Stimulated activated CD4-positive, alpha-beta T cell treated with anti-CD3 and anti-CD28 coated beads, Interleukin-15, amount 100 ng/mL, for 1 hour (primary cell): ENCODE measurements at places on chromosomes 6 and 20.

DNA sequence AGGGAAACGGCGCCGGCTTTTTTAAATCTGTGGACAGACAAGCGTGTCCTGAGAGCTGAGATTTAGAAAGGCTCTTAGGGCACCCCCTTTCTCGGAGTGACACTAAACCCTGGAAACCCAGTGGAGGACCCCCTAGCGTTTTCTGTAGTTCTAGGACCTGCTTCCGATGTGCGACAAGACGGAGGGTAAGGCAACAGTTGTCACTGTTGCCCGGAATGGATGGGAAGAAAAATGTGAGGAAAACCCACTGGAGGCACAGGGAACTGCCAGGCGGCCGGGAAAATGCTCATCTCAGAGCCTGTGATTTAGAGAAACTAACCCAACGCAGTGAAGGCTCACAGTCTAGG, 551 bp upstream of the ATP5F1E start:
- DNase-seq: no peak

GRCh38 chr20:38427655-38428023, 7.5 kb downstream of the SNHG17 start:
- DNase-seq: no peak

GRCh38 chr6:30954631-30955366, 14.0 kb downstream of the MUCL3 start:
- no peak for DNase-seq

DNA sequence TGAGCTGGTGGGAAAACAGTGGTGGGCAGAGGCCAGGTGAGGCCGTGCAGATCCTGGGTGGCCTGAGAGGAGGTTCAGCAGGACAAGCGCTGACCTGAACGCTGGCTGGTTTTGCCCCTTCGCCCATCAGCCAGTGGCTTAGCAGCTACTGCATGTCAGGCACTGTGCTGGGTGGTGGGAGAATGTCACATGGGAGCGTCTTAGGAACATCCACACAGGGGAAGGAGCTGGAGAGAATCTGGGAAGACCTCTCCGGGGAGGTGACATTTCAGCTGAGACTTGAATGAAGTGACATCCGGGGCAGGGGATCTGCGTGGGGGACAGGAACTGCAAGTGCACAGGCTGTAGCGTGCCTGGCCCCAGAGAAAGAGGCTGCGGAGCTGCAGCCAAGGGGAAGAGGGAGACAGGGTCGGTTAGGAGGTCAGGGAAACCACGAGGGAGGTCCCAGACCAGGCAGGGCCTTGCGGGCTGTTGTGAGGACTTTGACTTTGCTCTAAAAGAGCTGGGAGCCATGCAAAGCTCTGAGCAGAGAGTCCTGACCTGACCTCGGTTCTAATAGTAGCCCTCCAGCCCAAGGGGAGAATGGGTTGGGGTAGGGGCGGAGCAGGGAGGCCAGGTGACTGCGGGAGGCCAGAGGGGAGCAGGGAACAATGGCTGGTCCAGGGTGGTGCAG, 156.8 kb upstream of the PTPN1 start:
- no peak for DNase-seq

DNA sequence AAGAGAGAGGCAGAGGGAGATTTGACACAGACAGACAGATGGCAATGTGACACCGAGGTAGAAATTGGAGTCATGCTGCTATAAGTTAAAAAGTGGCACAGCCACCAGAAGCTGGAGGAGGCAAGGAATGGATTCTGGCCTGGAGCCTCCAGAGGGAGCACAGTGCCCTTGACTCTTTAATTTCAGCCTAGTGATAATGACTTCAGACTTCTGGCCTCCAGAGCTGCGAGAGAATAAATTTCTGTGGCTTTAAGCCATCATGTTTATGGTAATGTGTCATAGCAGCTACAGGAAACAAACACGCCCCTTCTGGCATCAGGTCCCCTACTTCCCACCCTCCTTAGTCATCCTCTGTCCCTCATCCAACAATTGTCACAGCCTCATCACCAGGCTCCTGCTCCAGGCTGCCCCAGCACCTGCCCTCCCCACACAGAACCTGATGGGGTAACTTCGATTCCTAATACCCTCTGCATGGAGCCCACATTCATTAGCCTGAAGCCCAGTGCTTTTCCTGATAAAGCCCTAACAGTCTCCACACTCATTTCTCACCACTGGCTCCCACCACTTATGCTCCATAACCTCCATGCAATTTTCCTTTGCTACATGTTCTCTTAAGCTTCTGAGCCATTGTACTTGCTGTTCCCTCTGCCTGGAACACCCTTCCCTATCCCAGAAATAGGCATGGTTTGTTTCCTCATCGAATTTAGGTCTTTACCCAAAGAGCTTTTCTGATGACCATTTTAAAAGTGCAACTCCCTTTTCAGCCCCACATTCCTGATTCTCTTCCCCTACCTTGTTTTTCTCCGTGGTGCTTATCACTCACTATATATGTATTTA, 69.7 kb upstream of the TOX2 start:
- no peak for DNase-seq

DNA sequence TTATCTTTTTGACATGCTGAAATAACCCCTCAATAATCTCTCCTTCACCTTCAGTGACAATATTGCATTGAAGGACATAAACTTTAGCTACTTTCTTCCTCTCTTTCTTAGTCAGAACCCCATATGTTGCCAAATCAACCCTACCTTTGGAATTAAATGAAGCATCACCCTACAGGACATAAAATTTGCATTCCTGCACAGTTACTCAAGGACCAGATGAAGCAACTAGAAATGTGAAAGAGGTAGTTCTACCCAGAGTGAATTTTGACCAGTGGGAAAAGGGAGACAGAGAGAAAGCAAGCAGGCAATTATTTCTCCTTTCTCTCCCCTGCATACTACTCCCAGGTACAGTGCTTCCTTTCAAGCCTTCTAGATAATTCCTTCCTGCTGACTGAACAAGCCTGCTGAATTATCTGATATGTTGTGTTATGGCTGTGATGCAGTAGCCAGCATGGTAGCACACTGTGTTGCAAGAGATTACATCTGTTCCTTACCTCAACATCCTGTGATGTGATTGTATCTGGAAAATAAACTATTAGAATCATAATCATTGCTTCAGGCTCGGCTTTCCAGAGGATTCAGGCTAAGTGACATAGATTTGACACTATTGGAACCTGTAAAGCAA, 16.6 kb downstream of the TENT5A start:
- no peak for DNase-seq

- no peak for DNase-seq
Observed at GRCh38 chr20:34108616-34109174, 3.3 kb downstream of the EIF2S2 start.

- no peak for DNase-seq
Observed at GRCh38 chr6:144769142-144769541, 484.0 kb downstream of the UTRN start.

DNA sequence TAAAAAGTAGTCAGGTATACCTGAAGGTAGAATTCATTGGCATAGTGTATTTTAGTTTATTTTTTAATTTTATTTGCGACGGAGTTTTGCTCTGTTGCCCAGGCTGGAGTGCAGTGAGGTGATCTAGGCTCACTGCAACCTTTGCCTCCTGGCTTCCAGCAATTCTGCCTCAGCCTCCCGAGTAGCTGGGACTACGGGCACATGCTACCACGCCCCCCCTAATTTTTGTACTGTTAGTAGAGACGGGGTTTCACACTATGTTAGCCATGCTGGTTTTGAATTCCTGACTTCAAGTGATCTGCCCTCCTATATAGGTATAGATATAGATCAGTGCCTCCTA, 102.8 kb upstream of the PRSS16 start:
- no peak for DNase-seq

DNA sequence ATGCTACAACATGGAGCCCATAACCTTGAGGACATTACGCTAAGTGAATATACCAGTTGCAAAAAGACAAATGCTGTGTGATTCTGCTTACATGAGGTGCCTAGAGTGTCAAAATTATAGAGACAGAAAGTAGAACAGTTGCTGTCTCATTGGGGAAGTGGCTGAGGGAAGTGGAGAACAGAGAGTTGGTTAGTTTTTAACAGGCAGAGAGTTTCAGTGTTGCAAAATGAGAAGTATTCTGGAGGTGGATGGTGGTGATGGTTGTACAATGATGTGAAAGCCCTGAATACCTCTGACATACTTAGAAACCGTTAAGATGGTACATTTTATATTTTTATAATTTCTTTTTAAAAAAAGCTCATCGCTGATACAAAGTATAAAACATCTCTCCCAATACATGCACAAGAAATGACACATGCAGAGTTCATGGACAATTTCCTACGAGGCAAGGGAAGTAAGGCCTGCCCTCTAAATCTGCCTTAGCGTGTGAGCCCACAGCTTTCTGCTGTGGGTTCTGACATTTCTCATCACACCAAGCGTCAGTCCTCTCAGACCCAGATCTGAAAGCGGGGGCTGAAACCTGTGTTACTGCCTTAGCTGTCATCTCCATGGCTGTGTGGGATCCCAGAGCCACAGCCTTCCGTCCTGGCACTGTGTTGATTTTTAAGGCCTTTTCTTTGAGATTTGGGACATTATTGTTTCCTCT, 126.0 kb downstream of the RNASET2 start:
- DNase-seq: no peak

- DNase-seq: no peak
Observed at GRCh38 chr6:150349546-150349945, 19.3 kb upstream of the IYD start.

DNA sequence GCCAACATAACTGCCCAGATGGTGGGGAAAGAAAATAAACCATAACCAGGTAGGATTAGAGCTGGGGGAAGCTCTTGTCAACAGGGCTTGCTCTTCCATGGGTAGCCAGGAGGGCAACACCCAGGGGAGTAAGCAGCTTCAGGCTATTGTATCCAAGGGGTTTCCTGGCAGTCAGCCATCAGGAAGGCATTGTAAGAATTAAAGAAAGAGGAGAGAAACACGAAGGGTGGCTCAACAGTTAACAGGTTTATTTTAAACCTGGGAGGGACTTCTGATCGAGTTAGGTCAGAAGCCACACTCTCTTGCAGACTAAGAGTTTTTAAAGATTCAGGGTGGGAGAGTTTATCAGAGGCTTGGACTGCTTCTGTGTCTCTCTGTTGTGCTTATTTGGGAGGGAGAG, 114.2 kb downstream of the QRSL1 start:
- no peak for DNase-seq

DNA sequence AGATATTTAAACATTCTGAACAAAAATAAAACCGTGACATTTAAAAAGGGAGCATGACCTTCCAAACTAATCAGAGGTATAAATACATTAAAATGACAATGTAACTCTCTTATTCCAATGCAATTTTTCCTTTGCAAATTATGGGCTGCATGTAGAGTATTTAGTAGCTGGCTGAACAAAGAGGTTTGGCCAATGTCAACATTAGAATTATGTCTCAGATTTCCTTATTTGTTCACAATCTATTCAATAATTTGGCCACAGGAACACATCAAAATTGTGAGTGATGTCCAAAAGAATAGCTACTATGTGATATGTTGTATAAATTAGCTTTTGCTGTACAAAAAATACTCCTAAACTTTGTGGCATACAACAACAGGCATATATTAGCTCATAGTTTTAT, 580.0 kb upstream of the MARCKS start:
- DNase-seq: no peak

- no peak for DNase-seq
Observed at GRCh38 chr6:36280467-36280866, 10.6 kb downstream of the PNPLA1 start.

GRCh38 chr6:1624058-1624850, 14.5 kb downstream of the FOXC1 start:
- no peak for DNase-seq

DNA sequence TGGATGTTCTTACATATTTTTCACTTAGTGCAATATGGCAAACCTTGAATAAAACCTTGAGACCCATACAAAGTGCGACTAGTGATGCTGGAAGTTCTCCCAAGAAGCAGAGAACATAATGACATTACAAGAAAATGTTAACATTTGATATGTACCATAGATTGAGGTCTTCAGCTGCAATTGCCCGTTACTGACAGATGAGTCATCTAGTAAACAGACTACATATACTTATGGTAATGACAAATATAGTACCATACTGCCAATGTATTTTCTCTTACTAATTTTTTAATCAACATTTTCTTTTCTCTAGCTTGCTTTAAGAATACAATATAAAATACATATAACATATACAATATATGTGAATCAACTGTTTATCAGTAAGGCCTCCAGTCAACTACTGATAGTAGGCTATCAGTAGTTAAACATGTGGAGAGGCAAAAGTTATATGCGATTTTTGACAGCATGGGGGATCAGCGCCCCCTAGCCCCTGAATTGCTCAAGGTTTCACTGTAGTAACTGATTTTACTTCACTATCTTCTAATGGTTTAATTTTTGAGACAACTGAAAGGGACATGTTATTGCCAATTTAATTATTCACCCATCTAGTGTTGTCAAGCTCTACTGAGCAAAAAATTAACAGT, 166.7 kb upstream of the ADGRB3 start:
- DNase-seq: no peak

- DNase-seq: no peak
Observed at GRCh38 chr6:37539171-37540028, 39.7 kb upstream of the CCDC167 start.

DNA sequence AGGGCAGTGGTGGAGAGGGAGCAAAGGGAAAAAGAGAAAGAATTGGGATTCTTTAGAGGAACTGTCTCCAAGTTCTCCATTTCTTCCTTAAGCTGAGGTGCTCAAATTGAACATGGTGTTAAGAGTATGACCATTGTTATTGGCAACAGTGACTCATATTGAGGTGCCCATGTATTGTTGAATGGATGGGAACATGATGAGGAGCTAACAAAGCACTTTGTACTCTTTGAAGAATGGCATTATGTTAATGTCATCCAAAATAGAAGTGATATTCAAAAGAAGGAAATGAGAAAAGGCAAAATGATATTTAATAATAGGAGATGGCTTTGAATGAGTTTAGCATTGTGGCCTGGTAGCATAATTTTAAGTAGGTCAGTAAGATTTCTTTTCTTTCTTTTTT, 261.1 kb downstream of the QKI start:
- no peak for DNase-seq
